ENCODE measurements at places on chromosomes 16 and 17. TPM values are rescaled to one million over a fixed set of nuclear protein-coding genes. Genes with fewer than 3 reads are reported as not detected.

Gene CSH2
- not detected for polyA plus RNA-seq

Gene EPOP
- polyA plus RNA-seq, result 0.45 TPM

Gene SMIM36
- not detected for polyA plus RNA-seq

Gene FBXL16
- polyA plus RNA-seq, result 0.38 TPM

Gene VASN
- polyA plus RNA-seq, result 64.2 TPM

Gene OR1G1
- polyA plus RNA-seq, result not detected

Gene LLGL2
- polyA plus RNA-seq, result 194 TPM

Gene TELO2
- 50.9 TPM for polyA plus RNA-seq

Gene USH1G
- polyA plus RNA-seq, result 0.46 TPM

- H3K4me1 ChIP-seq, result no peaks in the 10 kb centered on the region
- no peaks in the 10 kb centered on the region for H3K27me3 ChIP-seq
- no peaks in the 10 kb centered on the region for H3K36me3 ChIP-seq
- no peak overlapping the region for H3K4me3 ChIP-seq
Observed at GRCh38 chr17:21193031-21193430, 20.9 kb downstream of the TMEM11 start.

- no peaks in the 10 kb centered on the region for H3K27me3 ChIP-seq
- peak overlapping the region; percentile 51 for H3K27ac ChIP-seq
- DNase-seq, result peak; percentile 48
- peak overlapping the region; percentile 27 for H3K4me3 ChIP-seq
- no peaks in the 10 kb centered on the region for H3K36me3 ChIP-seq
Observed at GRCh38 chr16:84503751-84504395, 586 bp downstream of the MEAK7 start.

DNA sequence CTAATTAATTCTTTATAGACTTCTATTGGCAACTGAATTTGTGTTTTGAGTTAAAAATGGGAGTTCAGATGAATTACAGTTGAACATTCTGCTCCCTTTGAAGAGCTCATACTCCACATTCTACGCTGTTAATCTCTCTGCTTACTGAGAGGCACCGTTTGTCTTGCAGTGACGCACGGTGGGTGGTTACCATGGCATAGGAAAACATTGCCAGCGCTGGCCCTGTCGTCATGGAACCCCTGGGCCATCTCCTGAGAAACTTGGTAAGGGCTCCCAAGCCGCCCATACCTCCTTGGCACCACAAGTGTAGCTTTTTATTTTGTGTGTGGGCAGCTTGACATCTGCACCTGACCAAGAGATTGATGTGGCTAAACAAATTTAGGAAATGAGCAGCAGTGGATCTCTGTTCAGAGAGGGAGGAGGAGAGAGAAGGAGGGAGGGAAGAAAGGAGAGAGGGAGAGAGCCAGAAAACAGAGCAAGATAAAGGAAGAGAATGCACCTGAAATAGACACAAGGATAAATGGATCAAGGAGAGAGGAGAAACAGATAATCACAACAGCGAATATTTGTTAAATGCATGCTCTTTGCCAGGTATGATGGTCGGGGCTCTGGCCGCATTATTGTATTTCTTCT, 398.5 kb downstream of the HAPSTR1 start:
- H3K4me3 ChIP-seq, result no peak overlapping the region
- H3K27ac ChIP-seq, result no peak overlapping the region
- no peaks in the 10 kb centered on the region for H3K4me1 ChIP-seq
- no peaks in the 10 kb centered on the region for H3K36me3 ChIP-seq

GRCh38 chr16:84572096-84572495, 45.8 kb downstream of the COTL1 start:
- no peak overlapping the region for H3K4me3 ChIP-seq
- peaks cover 7% of the 10 kb centered on the region for H3K4me1 ChIP-seq
- DNase-seq, result no peak
- no peaks in the 10 kb centered on the region for H3K36me3 ChIP-seq

DNA sequence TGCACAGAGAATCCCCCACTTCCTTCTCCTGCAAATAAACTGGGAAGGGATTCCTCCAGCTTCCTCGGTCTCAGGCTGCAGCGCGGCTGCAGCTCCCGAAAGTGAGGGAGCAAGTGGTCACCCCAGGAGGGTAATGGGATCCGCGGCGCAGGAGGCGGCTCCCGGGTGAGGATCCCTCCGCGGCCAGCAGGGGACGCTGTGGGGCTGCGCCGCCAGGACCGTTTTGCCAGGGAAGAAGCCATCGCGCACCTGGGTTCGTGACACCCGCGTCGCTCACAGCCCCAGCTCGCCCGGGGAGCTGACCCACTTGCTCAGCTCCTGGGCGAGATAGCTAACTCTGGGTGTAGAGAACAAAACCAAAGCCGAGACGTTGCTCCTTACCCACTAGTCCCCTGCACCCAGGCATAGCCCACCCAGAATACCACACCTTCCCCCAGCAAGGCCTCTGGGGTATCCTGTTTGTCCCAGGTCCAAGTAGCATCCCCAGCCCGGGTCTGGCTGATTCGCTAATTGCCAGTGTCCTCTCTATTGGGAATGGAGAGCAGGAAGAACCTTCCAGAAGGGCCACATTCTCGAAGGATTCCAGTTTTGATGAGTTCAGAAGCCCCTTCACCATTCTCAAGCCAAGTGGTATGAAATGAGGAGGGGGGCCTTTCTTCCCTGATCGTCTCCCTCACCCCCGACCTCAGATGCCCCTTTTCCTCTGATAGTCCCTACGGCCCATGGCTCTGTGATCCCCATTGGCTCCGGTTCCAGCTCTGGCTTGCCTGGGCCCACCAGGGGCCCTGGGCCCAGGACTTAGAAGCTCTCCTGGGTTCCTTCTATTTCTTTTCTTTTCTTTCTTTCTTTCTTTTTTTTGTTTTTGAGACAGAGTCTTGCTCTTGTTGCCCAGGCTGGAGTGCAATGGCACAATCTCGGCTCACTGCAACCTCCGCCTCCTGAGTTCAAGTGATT, 14.1 kb downstream of the CYGB start:
- no peak overlapping the region for H3K27ac ChIP-seq
- H3K27me3 ChIP-seq, result no peaks in the 10 kb centered on the region
- H3K4me3 ChIP-seq, result no peak overlapping the region
- DNase-seq, result peak; percentile 82
- H3K36me3 ChIP-seq, result no peaks in the 10 kb centered on the region

DNA sequence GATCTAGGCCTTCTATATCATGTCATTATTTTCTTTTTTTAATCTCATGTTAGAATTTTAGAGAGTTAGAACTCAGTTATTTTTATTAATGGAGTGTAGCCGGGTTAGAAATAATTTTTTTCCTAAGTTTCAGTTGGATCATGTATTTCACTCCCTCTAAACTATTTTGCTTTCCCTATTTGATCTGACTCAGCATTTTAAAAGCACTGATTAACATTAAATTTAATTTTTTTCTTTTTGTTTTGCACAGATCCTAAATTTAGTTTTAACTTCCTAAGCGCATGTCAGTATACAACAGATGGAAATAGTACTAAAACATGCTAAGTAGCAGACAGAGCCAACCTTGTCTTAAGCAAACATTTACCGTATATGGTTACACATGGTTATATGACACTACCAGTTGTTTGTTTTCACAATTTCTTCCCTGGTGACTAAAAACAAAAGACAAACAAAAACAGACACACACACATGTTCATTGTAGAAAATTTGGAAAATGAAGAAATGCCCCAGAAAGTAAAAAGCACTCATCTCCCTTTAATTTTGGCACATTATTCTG, 33.6 kb upstream of the RAB11FIP4 start:
- H3K36me3 ChIP-seq, result no peaks in the 10 kb centered on the region
- no peak for DNase-seq
- no peaks in the 10 kb centered on the region for H3K4me1 ChIP-seq
- no peaks in the 10 kb centered on the region for H3K27me3 ChIP-seq

GRCh38 chr17:46002311-46002972, 3.4 kb downstream of the STH start:
- DNase-seq, result peak; percentile 80
- no peaks in the 10 kb centered on the region for H3K36me3 ChIP-seq
- no peak overlapping the region for H3K27ac ChIP-seq
- no peak overlapping the region for H3K4me3 ChIP-seq
- no peaks in the 10 kb centered on the region for H3K27me3 ChIP-seq
- peaks cover 10% of the 10 kb centered on the region for H3K4me1 ChIP-seq

GRCh38 chr17:55281649-55282378, 17.1 kb downstream of the HLF start:
- no peak for DNase-seq
- peaks cover 24% of the 10 kb centered on the region for H3K4me1 ChIP-seq
- no peak overlapping the region for H3K4me3 ChIP-seq
- no peaks in the 10 kb centered on the region for H3K27me3 ChIP-seq

- H3K27me3 ChIP-seq, result no peaks in the 10 kb centered on the region
- no peaks in the 10 kb centered on the region for H3K36me3 ChIP-seq
- no peak overlapping the region for H3K27ac ChIP-seq
- no peaks in the 10 kb centered on the region for H3K4me1 ChIP-seq
- no peak overlapping the region for H3K4me3 ChIP-seq
Observed at GRCh38 chr17:9893411-9894012, 11.6 kb downstream of the RCVRN start.

DNA sequence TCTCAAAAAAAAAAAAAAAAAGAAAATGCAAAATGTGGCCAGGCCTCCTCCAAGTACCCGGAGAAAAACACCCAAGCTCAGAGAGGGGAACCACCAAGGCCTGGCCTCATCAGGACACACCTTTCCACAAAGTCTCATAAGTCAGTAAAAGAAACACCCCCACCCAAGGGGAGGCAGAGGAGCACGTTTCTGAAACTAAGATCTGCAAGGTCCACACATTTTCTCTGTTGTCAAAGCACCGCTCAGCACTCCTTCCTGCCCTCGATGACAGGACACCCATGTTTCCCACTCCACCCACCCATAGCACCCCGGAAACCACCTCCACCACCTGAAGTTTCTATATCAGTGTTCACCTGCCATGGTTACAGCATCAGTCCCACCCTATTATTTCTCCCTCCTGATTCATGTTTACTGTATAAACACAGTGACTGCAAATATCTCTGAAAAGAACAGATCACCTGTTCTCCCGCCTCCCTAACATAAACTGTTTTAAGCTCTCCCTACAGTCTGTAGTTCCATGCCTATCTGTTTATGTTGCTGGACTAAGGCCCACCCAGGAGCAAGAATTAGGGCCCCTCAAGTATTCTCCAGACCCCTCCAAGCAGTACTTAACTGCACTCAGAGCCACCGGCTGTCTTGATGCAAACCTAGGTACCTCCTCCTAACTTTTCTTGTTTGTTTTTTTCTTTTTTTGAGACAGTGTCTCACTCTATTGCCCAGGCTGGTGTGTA, 2.0 kb downstream of the CORO7 start:
- no peaks in the 10 kb centered on the region for H3K36me3 ChIP-seq
- no peak overlapping the region for H3K4me3 ChIP-seq
- no peaks in the 10 kb centered on the region for H3K27me3 ChIP-seq
- H3K27ac ChIP-seq, result no peak overlapping the region
- no peak for DNase-seq

- no peaks in the 10 kb centered on the region for H3K4me1 ChIP-seq
- H3K4me3 ChIP-seq, result no peak overlapping the region
- H3K36me3 ChIP-seq, result no peaks in the 10 kb centered on the region
- peak; percentile 87 for DNase-seq
- no peaks in the 10 kb centered on the region for H3K27me3 ChIP-seq
Observed at GRCh38 chr17:66567234-66568170, 265.1 kb downstream of the PRKCA start.

- no peak for DNase-seq
- H3K4me1 ChIP-seq, result no peaks in the 10 kb centered on the region
- H3K36me3 ChIP-seq, result no peaks in the 10 kb centered on the region
- no peaks in the 10 kb centered on the region for H3K27me3 ChIP-seq
- no peak overlapping the region for H3K27ac ChIP-seq
Observed at GRCh38 chr16:21563676-21564075, 35.7 kb upstream of the METTL9 start.

DNA sequence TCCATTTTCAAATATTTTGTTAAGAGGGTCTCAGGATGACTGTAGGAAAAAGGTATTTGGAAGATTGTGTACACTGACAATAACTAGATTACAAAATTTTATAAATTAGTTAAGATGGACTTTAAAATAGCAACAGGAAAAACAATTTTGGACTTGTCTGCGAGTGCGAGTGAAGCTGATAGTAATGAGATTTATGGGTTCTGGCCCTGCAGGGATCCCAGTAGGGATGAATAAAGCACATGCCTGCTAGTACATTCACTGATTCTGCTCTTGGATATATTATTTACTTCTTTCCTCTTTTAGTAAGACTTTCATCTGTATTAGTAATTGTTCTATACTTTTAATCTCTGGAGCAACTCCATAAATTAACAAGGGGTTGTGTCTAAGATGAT, 28.2 kb downstream of the PRKCA start:
- no peaks in the 10 kb centered on the region for H3K4me1 ChIP-seq
- no peak for DNase-seq
- no peaks in the 10 kb centered on the region for H3K27me3 ChIP-seq
- H3K4me3 ChIP-seq, result no peak overlapping the region
- H3K36me3 ChIP-seq, result no peaks in the 10 kb centered on the region
- H3K27ac ChIP-seq, result no peak overlapping the region

GRCh38 chr17:32484628-32485027, 2.2 kb upstream of the CDK5R1 start:
- DNase-seq, result no peak
- no peaks in the 10 kb centered on the region for H3K27me3 ChIP-seq
- H3K4me1 ChIP-seq, result peaks cover 7% of the 10 kb centered on the region

GRCh38 chr17:54353789-54354525, 531.2 kb downstream of the KIF2B start:
- no peak overlapping the region for H3K27ac ChIP-seq
- no peaks in the 10 kb centered on the region for H3K27me3 ChIP-seq
- no peak overlapping the region for H3K4me3 ChIP-seq
- no peaks in the 10 kb centered on the region for H3K4me1 ChIP-seq
- H3K36me3 ChIP-seq, result no peaks in the 10 kb centered on the region

DNA sequence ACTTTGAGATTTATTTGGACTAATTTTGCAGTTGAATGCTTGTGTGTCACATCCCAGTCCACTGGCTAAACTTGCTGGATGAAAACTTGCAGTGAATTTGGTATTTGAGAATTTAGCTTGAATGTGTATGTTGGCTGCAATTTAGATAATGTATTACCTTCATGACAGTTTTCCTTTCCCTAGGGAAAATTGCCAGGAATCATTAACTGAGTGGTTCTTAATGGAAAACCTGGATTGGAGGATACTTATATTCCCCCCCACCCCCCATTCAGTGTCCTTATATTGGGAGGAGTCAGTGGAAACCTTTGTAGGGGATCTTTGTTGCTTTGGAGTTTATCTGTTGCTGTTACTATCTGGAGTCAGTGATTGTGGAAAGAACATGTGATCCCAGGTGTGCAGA, 67.6 kb downstream of the KPNA2 start:
- H3K4me3 ChIP-seq, result peak overlapping the region; percentile 50
- peaks cover 13% of the 10 kb centered on the region for H3K4me1 ChIP-seq
- H3K27ac ChIP-seq, result peak overlapping the region; percentile 95
- H3K27me3 ChIP-seq, result no peaks in the 10 kb centered on the region
